ENCODE measurements at places on chromosomes 4 and X.

DNA sequence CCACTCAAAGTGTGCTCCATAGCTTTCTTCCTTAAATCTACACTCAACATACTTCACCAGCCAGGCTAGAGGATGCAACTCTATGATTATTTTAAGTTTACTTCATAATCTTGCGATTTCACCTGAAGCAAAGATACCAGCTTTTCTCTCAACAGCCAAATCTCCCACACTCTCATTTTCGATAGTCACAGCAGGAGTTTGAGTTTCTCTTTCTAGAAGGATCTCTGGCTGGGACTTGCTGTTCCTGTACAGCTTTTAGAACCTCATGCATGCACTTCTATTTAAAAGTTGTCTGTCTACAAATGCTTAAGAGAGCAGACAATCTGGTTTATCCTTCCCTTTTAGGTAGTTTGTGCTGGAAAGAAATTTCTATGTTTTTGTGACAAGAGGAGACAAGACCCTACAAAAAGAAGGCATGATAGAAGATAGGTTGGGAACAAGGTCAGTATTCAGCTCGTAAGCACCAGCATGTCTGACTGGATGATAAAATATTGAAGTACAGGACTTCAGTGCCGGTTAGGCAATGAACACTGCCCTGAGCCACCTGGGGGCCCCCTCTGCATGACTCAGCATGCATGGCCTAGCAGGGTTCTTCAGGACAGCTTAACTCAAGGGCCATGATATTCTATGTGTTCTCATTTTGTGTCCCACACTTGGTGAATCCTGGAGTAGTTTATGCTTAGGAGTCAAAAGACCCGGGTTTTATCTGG, 65.6 kb downstream of the ATXN3L start:
- DNase-seq: no peak

- DNase-seq: peak; percentile 91
These were observed at the start of gene TBC1D9 for GRCh38 chr4:140756319-140757231. Gene TBC1D9, minus strand, starts transcription at chr4:140756385. Its CDS starts 340 bp downstream, at chr4:140756045.

GRCh38 chr4:48205107-48205506, 64.5 kb downstream of the TEC start:
- no peak for DNase-seq

- no peak for DNase-seq
These were observed 1.4 kb upstream of the TLR10 start for GRCh38 chr4:38784141-38784540.

DNA sequence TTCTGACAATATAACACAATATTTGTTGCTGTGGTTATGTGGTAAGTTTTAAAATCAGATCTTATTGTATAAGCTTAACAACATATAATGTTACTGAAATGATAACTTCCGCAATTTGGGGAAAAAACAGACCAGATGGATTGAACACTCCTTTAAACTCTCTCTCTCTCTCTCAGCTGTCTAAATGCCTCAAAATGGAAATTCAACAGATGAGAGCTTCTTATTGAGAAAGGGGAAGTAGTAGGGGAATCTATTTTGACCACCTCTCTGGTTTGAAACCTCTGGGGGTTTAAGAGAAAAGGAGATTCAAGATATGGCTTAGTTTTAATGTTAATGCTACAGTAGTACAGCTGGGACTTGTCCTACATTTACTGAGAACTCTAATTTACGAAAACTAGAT, 40.3 kb downstream of the DMD start:
- no peak for DNase-seq

DNA sequence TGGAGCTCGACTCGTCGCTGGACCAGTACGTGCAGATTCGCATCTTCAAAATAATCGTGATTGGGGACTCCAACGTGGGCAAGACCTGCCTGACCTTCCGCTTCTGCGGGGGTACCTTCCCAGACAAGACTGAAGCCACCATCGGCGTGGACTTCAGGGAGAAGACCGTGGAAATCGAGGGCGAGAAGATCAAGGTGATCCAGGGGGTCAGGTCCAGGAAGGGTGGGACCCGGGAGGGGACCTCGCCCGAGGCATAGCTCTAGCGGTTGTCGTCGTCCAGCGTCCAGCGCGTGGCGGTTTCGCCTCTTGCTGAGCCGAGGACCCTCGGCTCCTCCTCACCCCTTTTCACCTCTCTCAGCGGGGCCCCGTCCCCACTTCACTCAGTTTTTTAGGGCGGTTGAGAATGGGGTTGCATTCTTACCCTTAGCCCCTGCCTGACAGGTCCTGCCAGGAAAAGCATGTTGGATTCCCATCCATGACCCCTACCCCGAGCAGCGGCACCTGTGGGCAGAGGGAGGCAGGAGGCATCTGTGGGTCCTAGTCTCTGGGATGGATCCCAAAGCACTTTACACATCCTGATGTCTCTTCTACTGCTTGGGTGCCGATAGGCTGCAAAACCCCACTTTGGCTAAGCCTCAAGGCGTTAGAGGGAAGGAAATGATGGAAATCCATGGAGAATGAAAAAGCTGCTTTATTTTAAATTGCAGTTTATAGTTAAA, 524 bp downstream of the RAB33A start:
- DNase-seq: no peak

GRCh38 chr4:159416073-159416472, 313.2 kb downstream of the RAPGEF2 start:
- DNase-seq: no peak

Data from kidney glomerular epithelial cell (primary cell).